ENCODE measurements at places on chromosomes 7 and 10.

- DNase-seq = no peak
Observed at GRCh38 chr10:94012834-94013233, 19.1 kb downstream of the PLCE1 start.

- no peak for DNase-seq
Observed at GRCh38 chr7:15688279-15688626, 1.8 kb upstream of the MEOX2 start.

- DNase-seq = no peak
Observed at GRCh38 chr7:125316466-125316865, 386.8 kb upstream of the POT1 start.

GRCh38 chr10:75403939-75404814 is 2.6 kb upstream of the ZNF503 start:
- no peak for DNase-seq

DNA sequence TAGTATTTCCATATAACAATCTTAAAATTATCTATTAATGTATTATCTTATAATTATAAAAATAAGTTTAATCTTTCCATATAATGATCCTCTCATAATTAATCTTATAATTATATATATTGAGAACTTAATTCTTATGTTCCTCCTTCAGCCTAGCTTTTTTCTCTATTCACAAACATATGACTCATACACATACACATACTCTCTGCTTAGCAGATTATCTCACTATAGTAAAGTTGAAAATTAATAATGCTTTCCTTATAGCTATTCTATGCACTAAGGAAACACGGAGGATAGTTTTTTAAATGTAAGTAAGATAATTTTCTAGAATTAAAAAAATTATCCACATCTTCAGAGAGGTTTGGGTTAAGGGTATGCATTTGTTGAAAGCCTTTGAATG is 47.7 kb upstream of the ITGB8 start:
- DNase-seq = no peak

- no peak for DNase-seq
Observed at GRCh38 chr7:11104578-11104977, 130.9 kb downstream of the PHF14 start.

GRCh38 chr10:24721229-24722106 is 2.2 kb downstream of the ARHGAP21 start:
- DNase-seq = no peak

- no peak for DNase-seq
Observed at GRCh38 chr10:88525371-88526069, 57.6 kb downstream of the RNLS start.

DNA sequence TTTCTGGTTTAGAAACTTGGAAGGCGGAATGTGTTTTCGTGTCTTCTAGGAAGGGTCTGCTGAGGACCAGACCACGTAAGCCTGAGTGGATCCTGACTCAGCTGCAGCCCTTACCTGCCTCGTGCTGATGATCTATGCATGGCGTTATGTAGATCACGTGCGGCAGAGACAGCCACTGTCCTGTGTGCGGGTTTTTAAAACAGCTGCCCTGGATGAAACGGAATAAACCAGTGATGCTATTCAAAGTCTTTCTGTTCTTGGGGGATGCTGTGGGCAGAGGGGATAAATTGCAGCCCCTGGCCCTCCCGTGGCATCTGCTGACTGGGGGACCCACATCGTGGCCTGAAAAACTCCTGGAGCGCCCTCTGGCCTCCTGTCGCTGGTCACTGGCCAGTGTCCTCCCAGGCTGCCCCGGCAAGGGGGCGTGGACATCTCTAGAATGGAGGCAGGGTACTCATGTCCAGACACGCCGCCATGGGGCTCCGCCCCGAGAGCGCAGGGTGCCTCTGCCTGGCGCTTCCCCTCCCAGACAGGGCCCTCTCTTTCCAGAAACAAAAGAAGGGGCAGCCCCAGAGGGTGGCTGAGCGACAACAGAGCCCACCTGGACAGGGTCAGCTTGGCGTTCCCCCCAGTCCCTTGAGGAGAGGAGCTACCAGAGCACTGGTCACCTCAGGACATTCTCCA is 13.2 kb downstream of the ALKBH4 start:
- DNase-seq = no peak

DNA sequence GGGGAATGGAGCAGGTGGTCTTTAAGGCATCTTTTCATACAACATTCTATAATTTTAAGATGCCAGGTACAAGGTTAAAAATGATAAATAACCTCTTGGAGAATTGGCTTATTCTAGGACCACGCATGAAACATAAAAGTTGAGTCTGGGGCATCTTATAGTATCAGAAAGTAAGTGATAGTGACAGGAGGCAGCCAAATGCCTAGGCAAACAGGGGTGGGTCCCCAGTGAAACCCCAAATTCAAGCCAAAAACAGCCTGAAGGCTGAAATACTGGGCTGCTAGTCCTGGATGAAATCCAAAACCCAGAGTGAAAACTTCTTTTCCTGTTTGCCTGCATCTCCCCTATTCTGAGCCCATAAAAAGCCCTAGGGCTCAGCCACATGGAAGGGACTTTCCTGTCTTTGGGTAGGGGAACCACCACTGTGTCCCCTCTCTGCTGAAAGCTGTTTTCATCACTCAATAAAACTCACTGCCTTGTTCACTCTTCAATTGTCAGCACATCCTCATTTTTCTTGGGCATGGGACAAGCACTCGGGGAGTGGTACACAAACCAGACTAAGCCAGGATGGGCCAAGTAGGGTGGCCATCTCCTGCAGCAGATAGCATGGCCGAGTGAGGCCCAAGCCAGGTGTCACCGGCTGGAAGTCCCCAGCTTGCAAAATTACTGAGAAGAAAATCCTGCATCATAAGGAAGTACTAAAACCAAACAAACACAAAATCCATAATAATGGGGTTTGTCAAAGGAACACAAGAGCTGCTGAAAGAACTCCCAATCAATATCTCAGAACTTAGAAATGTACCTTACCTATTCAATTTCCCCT is 241.6 kb upstream of the GALNT17 start:
- no peak for DNase-seq

GRCh38 chr7:121414436-121414835 is 18.3 kb upstream of the FAM3C start:
- DNase-seq = no peak

GRCh38 chr10:29763396-29763795 is 128.6 kb upstream of the SVIL start:
- no peak for DNase-seq

DNA sequence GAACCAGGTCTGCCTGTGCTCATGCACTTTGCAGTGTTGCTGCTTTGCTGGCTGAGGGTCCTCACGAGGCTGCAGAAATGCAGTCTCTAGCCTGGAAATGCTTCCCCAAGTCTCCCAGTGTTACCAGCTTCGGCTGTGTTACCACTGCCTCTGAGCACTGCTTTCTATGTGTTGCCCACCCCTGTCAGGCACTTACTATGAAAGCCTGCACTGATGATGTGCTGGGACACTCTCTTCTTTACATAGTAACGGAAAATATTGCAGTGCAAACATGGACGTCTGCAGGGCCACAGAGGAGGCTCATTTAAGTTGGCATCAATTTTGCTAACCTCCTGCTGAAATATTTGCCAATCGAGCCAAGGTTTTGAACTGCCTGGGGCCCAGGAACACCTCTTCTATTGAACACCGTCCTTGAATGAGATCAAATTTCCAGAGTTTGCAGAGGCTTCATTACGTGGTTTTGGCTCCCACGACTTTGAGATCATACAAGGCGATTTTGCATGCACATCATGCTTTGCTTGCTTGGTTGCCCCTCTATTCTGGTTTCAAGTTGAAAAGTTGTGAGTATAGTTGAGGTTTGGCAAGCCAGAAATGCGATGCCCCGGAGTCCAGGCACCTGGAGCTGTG is 404.7 kb upstream of the PODXL start:
- no peak for DNase-seq

GRCh38 chr10:30447125-30447799 is 13.3 kb downstream of the MAP3K8 start:
- DNase-seq = no peak

- no peak for DNase-seq
Observed at GRCh38 chr10:34590793-34591192, 224.3 kb downstream of the PARD3 start.

GRCh38 chr10:51964630-51965029 is 265.2 kb upstream of the CSTF2T start:
- no peak for DNase-seq

GRCh38 chr7:4045450-4045849 is 636.6 kb upstream of the FOXK1 start:
- no peak for DNase-seq

GRCh38 chr10:22218448-22218847 is 633 bp upstream of the EBLN1 start:
- no peak for DNase-seq

DNA sequence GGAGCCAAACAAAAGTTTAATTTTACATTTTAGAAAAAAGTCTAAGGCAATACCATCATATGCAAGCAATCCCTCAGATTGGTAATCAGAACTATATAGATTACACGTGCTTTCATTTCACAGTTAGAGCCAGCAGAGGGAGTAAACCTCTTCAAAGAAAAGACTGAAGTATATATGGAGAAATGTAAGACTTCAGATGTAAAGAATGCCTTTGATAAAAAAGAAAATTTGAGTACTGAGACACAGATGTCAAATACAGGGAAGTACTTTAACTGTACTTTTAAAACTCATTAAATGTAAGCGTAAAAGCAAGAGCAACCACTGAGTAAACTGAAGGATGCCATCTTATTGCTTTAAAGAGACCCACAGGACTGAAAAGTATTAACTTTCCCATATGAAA is 101.4 kb upstream of the FAM133B start:
- no peak for DNase-seq

GRCh38 chr7:12800486-12800885 is 113.1 kb downstream of the ARL4A start:
- DNase-seq = no peak

DNA sequence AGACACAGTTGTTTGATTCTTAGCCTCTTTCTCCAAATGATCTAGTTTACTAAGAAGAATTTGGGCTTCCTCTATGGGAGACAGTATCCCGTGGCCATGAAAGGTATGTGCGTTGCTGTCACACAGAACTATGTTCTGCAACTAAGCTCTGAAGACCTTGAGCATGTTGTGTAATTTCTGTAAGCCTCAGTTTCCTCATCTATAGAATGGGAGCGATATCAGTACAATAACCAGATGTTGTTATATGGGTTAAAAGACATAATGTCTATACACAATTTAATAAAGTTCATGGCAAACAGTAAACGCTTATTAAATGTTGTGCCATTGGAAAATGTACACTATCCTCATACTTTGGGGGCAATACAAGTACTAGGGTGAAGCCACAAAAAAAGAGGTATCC is 185.5 kb upstream of the ASAH2 start:
- DNase-seq = no peak

- DNase-seq = no peak
Observed at GRCh38 chr10:10165415-10165814, 852.3 kb upstream of the CELF2 start.

All from tibial nerve (tissue), 4 donors.